ENCODE measurements at places on chromosomes 2 and 18.

DNA sequence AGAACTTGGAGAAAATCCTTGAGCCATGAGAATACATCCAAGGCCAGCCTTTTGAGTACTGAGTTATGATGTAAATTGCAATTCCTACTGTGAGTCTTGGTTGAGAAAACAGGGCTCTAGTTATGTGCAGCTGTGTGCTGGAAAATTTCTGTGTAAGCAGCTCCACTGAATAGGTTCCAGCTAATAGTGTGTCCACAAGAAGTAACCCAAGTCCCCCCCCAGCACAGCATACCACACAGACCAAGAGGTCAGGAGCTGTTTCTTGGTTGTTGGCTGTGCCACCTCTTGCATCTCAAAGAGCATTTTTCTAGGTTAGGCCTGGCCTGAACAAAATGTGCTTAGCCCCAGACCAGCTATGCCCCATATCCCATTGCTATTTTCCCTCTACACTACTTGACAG, 36.8 kb upstream of the APCDD1 start:
- DNase-seq, result no peak

DNA sequence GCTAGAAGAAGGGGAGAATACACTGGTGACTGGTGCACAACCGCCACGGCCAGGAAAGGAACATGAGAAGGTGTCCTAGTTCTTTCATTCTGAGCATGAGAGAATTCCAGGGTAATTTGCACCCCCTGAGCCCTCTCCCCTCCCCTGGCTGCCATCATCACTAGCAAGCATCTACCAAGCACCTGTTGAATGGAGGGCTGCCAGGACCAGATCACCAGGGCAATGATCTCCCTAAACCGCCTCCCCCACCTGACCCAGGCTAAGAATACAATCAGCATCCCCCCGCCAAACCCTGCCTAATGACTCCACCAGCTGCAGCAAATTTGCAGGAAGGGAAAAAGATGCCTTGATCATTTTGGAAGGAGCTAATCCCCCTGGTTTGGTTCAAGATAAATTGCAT, 100.2 kb downstream of the STPG4 start:
- peak; percentile 39 for DNase-seq

DNA sequence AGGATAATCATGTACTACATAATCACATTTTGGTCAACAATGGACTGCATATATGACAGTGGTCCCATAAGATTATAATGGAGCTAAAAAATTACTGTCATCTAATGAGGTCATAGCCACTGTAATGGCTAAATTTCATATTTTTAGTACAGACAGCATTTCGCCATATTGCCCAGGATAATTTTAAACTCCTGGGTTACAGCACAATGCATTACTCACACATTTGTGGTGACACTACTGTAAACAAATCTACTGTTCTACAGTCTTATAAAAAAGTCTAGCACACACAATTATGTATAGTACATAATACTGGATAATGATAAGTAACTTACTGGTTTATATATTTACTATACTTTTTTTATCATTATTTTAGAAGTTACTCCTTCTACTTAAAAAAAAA, 12.8 kb downstream of the EIF2AK2 start:
- DNase-seq, result no peak

DNA sequence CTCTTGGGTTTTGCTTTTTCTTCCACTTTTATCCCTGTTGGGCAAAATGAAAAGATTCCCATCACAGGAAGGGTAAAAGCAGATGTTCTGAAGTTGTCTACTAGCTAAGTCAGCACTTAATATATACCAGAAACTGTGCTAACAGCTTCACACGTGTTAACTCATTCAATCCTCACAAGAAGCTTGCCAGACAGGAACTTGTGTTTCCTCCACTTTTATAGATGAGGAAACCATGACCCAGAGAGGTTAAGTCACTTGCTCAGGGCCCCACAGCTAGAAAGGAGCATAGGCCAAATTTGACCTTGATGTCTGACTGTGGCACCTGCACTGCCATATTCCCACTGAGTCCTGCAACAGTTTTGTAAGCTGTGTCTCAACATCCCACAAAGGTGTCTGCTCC, 76.8 kb upstream of the EPC2 start:
- no peak for DNase-seq

GRCh38 chr2:232372231-232373208, 6.0 kb upstream of the ALPP start:
- peak; percentile 90 for DNase-seq

- DNase-seq, result no peak
Observed at GRCh38 chr2:102771114-102771513, 9.3 kb downstream of the TMEM182 start.

GRCh38 chr2:183859129-183859528, 734.9 kb downstream of the NUP35 start:
- no peak for DNase-seq

DNA sequence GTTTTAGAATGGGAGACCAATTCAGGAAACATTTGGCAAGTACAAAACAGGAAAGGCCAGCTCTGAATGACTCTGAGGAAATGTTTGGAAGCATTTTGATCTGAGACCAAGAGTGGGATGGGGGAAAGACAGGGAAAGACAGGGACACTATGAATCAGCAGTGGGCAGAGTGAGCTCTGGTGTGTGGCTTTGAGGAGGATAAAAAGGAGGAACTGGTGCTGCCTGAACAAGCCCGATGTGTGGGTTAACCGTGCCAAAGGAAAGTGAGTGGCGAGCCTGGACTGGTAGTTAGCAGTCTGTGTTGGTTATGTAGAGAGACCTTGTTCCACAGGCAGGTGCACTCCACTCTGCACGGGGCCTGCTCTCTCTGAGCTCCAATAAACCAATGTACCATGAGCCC, 5.3 kb downstream of the MFSD6 start:
- peak; percentile 76 for DNase-seq

DNA sequence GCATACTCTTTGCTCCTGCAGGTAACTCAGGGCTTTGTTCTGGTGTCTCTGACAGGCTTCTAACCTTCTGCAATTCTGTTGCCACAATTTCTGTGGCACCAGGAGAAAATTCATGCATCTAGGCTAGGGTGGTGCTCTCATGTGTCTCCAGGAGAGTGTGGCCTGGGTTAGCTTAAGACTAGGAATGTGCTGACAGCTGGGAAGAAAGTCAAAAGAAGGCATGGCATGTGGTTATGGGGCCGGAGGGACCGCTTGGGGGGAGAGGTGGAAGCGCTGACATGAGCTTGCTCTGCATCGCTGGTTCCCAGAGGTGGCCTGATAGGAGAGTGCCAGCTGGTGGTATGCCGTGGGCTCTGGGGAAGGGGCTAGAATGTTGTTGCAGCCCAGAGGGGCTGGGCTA, 173.3 kb upstream of the TNP1 start:
- DNase-seq, result no peak

GRCh38 chr2:42848265-42848664, 55.9 kb upstream of the HAAO start:
- peak; percentile 90 for DNase-seq

DNA sequence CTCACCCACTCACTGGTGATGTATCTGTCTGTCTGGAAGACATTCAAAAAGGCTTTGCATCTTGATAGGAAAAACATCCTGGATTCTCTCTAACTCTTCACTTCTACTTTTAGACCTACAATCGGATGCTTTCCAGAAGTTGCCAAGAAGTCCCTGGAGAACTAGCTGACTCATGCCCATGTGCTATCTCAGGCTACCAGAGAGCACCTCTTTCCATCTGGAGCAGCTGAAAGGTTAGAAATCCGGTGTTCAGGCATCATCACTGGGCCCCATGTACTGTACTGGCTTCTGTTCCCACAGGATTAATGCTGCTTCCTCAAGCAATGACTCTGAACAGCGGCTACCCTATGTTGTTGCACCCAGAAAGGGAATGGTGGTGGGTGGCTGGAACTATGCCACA, 259.0 kb downstream of the NBAS start:
- peak; percentile 45 for DNase-seq

- DNase-seq, result no peak
Observed at GRCh38 chr18:21179590-21180220, 62.3 kb upstream of the GREB1L start.

GRCh38 chr2:47528874-47529273, 125.9 kb downstream of the MSH2 start:
- peak; percentile 88 for DNase-seq

GRCh38 chr18:46474487-46475389, 182.3 kb downstream of the LOXHD1 start:
- DNase-seq, result no peak

- DNase-seq, result peak; percentile 62
Observed at GRCh38 chr2:240232264-240232915, 91.9 kb upstream of the OTOS start.

DNA sequence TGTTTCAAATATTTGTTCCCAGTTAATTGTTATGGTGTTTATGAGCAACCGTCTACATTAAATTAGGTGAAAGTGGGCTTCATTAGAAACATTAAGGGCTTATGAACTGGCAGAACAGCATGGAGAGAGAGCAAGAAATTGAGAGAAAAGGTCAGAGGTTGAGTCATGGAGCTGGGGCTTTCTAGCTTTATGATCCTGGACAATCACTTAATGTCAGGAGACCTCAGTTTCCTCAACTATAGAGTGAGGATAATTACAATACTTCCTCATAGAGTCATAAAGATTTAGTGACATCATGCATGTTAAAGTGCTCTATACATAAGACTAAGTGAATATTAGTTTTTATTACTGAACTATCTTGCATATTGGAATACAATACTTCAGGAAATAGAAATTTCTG, 83.9 kb downstream of the PLCL1 start:
- DNase-seq, result no peak

- no peak for DNase-seq
Observed at GRCh38 chr2:191598296-191598695, 79.6 kb upstream of the NABP1 start.

DNA sequence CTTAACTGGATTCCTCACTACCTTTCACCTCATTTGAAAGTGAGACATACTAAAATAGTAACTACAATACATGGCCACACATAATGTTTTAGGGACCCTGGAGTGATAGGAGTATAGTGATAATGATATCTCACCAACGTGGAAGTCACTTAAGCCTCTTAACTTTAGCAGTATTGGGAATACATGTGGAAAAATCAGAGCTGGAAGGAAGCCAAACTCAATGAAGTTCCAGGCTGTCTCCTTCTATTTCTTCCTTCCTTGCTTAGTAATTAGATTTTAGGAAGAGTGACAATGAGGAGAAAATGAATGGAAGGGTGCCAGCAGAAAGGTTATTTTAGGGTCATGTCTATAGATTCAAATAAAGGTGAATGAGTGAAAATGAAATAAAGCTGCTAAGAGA, 387.3 kb downstream of the PLCL1 start:
- DNase-seq, result no peak

- no peak for DNase-seq
Observed at GRCh38 chr2:12036640-12036983, 290.2 kb downstream of the LPIN1 start.

GRCh38 chr2:112255875-112256274, 1.0 kb upstream of the ZC3H8 start:
- DNase-seq, result no peak

DNA sequence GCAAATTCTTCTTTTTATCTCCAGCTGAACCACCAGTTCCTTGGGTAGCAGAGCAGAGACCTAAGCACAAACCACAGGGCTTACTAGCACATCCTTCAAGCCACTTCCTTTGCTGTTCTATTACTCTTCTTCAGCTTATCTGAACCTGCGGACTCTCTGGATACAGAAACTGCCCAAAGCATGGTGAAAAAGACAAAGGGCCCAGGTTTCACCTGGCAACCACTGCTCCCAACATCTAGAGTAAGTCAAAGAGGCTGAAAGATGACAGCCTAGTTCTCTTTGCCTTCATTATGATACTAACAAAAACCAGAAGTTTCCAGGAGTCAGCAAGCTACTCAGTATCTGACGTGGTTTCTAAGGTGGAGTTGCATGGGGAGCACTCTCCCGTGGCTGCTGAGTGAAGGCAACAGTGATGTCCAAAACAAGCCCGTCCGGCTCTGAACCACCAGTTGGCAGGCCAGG, 43.4 kb downstream of the KANSL3 start:
- no peak for DNase-seq

DNA sequence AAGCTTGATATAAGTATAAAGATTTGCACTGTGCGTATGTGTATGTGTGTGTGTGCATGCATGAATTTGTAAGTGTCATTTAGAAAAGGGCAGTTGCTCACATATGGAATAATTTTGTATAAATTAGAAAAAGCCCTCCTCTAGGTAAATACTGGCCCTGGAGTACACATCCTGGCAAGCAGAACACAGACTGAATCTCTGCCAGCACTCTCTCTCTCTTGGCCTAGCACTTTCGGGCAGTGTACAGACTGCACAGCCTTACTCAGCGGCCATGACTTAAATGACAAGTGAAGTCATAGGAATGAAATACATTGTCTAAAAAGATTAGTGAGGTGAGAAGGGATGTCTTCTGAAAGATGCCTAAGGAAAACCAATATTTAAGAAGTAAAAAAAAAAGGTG, 214.1 kb downstream of the RDH14 start:
- no peak for DNase-seq

DNA sequence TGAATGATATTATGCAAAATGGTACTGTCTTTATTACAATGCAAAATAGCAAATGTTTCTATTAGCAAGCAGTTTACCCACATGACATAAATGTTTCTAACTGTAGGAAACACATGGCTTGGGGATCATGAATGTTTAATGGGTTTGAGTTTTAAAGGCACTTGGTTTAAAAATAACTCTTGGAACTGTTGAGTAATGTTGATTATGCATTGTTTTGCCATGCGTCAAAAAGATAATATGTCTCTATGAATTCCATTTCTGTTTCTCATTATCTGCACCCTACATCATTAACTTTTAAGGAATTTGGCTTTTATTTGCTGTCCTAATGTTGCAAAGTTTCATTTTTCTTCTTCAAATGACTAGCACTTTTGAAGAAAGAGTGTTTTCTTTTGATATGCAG, 1355.5 kb downstream of the SUCLG1 start:
- DNase-seq, result no peak

DNA sequence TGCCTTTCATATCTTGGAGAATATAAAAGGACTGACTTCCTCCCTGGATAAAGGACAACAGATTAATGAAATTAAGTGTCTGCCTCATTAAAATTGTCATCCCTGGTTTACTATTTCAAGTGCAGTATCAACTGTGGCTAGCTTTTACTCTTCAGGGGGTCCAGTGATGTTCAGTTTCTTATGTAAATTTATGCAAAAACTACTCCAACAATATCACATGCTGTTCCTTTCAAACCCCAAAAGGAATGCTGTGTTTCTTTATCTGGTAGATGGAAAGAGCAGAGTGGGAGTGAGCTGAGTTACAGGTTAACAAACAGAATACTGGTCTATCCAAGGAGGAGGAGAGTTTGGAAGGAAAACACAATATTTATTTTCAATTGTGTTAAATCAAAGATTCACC, 283.7 kb upstream of the VWC2L start:
- no peak for DNase-seq

DNA sequence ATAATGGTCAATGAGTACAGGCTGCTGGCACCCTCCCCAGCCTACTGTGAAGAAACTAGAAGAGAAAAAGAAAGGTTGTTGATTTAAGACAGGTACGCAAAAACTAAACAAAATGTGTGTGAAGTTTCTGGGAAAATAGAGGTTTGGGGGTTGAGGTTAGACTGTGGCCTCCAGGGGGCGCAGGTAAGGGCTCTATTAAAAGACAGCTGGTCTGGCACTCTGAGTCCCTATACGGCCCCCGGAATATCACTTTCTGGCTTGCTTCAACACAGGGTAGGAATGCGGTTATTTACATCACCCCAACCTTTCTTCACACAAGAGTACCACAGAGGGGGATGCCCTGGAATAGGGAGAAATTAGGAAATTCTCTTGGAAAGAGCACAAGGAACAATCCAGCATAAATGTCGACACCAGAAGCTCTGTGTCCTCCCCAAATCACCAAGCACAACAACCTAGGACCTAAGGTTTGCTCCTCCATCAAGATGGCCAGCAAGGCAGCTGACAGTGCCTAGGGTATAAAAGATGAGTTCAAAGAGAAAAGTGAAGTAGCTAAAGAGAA, 480.8 kb upstream of the KLHL29 start:
- DNase-seq, result no peak

All from osteoblast (primary cell).